ENCODE measurements at places on chromosomes 3 and 15.

GRCh38 chr15:46710401-46710960, 1006.8 kb upstream of the SEMA6D start:
- DNase-seq = no peak

DNA sequence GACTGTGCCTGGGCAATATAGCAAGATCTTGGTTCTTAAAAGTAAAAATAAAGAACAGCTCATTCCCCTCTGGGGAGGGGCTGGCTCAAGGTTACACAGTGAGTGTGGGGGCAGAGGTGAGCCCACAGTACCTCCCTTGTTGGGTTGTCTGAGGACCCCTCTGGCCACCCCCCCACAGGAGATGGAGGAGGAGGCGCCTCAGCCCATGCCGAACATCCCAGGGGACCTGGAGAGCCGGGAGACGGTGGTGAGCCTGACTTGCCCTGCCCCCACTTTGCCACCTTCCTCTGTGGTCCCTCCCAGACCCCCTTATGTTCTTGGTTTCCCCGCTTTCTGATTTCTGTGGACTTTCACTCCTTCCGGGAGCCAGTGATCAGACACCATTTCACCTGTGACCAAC, 28.7 kb downstream of the NGRN start:
- no peak for DNase-seq

- no peak for DNase-seq
Measured at GRCh38 chr3:56884387-56884786, 82.6 kb upstream of the ARHGEF3 start.

GRCh38 chr3:114490829-114491228, 197.0 kb downstream of the TIGIT start:
- no peak for DNase-seq

GRCh38 chr15:81419332-81419943, 45.4 kb upstream of the TMC3 start:
- no peak for DNase-seq

GRCh38 chr15:73784291-73784690, 31.1 kb upstream of the INSYN1 start:
- no peak for DNase-seq

DNA sequence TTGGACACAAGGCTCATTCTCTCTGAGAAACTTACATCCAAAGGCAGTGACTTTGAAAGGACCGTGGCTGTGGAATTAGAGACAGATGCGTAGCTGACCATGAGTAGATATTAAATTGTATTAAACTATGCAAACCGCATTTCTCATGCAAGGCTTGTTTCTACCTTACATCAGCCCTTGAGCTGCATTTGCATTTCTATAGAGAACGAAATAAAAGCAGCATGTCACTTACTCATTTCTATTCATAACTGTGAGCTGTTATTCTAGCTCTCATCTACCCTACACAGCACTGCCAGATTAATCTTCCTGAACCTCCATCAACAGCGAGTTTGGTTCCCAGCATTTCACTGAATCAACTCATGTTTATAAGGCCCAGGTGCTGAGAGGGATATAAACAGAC, 72.3 kb downstream of the THSD4 start:
- DNase-seq = no peak
